M059J (cell line): ENCODE measurements at places on chromosomes 2 and 18.

DNA sequence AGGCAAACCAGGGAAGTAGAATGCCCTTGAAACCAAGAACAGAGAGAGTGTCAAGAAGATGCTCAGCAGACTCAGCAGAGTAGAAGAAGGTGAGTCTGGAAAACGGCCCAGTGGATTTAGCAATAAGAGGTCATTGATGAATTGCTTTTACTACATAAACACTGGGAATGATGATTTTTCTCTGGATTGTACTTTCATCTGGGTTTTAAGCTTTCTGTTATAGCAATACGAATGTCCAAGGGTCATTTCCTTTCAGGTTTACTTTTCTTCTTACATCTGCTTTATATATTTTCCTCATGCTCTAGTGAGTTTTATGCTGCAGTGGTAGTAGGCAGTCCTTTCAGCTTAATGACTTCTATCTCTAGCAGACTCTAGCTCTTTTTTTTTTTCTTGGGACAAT lies 16.9 kb downstream of the EML6 start:
- DNase-seq, result no peak

DNA sequence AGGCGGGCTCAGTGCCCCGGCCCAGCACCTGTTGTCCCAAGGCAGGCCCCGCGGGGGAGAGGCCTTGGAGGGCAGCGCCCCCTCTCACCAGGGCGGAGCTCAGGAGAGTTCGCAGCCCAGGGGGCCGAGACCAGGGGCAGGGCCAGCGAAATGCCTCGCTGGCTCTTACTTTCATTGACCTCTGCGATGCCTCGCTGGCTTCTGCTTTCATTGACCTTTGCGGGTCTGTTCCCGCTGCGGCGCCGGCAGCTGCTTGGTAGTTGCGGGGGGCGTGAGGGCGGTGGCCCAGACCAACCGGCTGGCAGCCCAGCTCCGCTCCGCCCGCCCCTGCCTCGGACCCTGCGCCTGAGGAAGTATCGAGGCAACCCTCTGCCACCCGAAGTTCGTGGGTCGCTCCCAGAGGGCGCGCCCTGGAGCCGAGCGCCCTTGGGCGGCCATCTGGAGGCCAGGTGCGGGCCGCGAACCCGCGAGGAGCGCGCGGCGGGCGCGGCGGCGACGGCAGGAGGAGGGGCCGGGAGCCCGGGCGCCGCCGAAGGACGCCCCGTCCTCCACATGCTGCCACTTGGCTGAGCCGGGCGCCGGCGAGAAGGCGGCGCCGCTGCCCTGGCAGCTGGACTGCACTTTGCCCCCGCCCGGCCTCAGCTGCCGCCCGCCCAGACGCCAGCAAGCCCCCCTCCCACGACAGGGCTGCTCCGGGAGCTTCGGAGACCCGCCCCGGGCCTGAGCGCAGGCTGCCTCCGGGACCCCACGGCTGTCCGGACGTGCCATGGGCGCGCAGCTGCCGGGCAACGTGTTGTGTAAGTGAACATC lies 118.0 kb upstream of the MSTN start:
- DNase-seq, result peak; percentile 45

DNA sequence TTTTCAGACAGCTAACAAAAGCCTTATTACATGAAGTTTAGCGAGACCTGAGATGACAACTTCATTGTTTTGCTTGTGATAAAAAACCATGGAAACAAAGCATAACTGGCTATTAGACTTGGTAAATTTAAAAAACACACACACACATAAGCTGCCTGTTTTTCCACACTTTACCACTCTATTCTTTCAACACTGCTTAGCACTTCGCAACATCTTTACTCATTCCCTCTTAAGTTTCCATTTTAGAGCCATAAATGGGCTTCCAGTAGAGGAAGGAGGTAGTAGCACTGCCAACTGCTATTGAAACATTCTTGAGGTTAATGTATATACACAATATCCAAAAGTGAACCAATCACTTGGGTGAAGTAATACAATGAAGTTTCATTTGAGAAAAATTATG lies 54.1 kb downstream of the BAZ2B start:
- peak; percentile 7 for DNase-seq

DNA sequence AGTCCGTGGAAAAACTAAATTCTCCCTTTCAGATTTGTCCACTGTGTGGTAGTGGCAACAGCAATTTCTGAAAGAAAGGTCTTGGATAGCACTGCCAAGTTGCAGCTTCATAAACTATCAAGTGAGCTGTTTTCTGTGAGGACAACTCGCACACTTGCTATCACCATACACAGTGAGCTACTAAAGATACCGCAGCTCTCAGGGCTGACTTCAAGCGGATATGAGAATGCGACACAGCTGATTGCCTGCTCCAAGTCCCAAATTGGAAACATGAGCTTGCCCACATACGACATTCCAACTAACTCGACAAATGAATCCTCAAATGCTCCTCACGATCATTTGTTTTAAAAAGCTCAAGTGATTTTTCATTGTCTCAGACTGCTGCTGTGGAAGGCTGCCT lies 46.2 kb downstream of the E2F6 start:
- DNase-seq, result no peak

GRCh38 chr2:68564426-68564825 lies 79.0 kb upstream of the PROKR1 start:
- DNase-seq, result no peak
